ENCODE measurements at places on chromosomes 5 and 9.

- DNase-seq: no peak
Observed at GRCh38 chr5:98637557-98637956, 135.9 kb upstream of the RGMB start.

DNA sequence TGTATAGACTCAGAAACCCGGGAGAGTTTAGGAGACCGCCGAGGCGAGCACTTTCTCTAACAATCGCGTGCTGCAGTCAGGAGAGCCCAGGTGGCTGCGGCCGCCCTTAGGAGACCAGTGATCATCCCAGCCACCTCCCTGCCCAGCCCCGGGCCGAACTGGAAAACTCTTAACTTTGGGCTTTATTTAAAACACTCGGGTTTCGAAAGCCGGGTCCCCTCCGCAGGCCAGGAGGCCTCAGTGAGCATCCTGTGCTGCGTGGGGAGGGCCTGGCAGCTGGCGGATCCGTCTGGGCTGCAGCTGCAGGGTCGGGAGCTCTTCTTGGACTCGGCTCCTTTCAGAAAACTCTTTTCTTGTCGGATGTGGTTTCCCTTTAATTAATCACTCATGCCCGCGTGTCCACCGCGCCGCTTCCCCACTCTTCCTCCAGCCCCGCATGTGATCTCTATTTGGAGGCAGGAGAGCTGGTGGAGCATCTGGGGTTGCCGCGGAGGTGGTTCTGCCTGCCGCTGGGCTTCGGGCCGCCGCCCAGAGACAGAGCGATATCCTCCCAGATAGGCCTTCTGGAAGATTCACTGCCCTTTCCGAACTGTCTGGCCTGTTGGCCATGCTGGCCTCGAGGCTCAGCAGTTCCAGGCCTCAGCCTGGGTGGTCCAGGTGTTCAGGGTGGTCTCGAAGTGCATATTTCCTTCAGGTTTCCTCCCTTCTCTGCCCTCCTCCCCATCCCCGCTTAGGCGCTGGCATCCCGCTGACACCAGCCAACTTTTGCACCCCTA lies 59.5 kb downstream of the TMEM174 start:
- DNase-seq: no peak

DNA sequence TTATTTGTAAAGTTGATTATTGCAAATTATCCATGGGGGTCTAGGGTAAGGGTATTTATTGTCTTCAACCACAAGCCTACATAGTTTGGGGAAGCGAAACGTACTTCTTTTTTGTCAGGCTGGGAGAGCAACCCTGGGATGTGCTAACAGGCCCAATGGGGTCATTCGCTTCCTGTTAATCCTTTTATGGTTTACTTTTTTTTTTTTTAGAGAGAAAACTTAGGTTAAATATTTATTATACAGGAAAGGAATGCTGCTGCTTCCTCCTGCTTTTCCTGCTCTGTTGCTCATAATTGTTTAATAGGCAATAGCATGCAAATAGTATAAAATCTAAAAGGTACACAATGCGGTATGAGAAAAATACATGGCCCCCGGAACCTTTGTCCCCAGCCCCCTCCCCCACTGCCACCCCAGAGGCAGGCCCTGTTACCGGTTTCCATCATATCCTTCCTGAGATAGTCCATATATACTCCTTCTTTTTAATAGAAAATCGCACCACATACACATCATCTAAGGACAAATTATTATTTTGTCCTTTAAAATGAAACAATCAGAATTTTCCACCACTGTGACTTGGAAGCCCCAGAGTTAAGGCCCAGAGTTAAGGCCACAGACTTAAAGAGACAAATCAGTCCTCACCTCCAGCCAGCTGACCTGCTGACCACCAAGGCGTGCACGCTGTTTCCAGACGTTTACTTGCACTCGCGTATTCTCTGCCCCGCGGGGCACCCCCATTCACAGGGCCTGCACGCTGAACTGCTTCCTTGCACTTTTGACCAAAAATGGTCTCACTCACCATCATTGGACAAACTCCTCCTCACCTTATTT lies 83.9 kb downstream of the NDFIP1 start:
- DNase-seq: peak; percentile 65

GRCh38 chr5:172830275-172830799 lies 3.7 kb upstream of the ERGIC1 start:
- DNase-seq: no peak

GRCh38 chr9:100112677-100113336 lies 13.8 kb downstream of the INVS start:
- no peak for DNase-seq
